T-helper 1 cell (primary cell): ENCODE measurements at places on chromosomes 6 and 20.

GRCh38 chr20:46139266-46139889 lies 21.3 kb downstream of the CD40 start:
- no peak for DNase-seq

- no peak for DNase-seq
Observed at GRCh38 chr20:9211016-9211760, 142.3 kb downstream of the PLCB4 start.

DNA sequence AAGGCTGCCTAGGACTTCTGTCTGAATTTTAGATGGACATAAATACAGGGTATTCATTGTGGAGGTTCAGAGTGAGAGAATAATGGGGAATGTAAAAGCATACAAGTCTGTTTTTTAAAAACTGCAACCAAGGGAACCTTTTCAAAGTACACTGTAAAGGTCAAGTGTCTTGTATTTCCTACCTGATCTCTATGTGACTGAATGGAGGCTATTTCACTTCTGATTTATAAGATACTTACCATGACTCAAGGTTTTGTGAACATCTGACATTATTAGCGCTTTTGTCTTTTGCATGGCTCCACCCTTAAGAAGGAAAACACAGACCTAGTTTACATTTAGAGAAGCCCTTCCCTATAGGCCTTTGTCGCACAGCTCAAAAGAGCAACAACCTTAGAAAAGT lies 126.5 kb downstream of the ZFAND3 start:
- no peak for DNase-seq

DNA sequence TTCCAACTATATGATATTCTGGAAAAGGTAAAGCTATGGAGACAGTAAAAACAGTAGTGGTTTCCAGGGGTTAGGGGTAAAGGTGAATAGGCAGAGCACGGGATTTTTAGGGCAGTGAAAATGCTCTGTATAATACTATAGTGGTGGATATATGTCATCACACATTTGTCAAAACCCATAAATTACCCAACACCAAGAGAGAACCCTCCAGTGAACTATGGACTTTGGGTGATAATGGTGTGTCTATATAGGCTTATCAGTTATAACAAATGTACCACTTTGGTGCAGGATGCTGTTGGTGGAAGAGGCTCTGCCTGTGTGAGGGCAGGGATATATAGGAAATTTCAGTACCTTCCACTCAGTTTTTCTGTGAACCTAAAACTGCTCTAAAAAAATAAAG lies 149.9 kb downstream of the GPX5 start:
- no peak for DNase-seq

- no peak for DNase-seq
Observed at GRCh38 chr20:59673998-59674445, 69.7 kb downstream of the PHACTR3 start.

- no peak for DNase-seq
Observed at GRCh38 chr6:166318649-166319600, 10.7 kb upstream of the PRR18 start.

- no peak for DNase-seq
Observed at GRCh38 chr6:110530671-110531070, 54.3 kb upstream of the SLC22A16 start.

- no peak for DNase-seq
Observed at GRCh38 chr6:19995575-19996257, 158.5 kb downstream of the ID4 start.

- no peak for DNase-seq
Observed at GRCh38 chr6:131163886-131164285, 28.6 kb downstream of the AKAP7 start.

DNA sequence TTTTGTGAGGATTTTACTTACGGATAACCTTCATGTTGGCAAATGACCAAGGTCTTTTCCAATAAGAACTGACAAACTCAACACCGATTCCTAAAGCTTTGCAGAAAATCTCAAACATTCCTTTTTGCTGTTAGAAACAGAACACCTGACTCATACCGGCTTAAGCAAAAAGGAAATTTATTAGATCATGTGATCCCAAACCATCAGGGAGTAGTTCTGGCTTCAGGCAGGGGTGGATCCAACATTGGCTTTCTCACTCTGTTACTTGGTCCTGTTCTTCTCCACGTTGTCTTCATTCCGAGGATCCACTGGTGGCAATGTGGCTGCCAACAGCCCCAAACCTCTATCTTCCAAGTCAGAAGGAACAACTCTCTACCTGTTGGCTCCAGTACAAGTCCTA lies 95.9 kb upstream of the PMEPA1 start:
- no peak for DNase-seq
